ENCODE measurements at places on chromosomes 7 and 10. TPM values are rescaled to one million over a fixed set of nuclear protein-coding genes. Genes with fewer than 3 reads are reported as not detected.

Gene CEP55
- 14.8 TPM for polyA plus RNA-seq

Gene GARIN1A
- polyA plus RNA-seq = 4.8 TPM

Gene PRKCQ
- polyA plus RNA-seq = 17.1 TPM

Gene AGAP5
- 8.1 TPM for polyA plus RNA-seq

- DNase-seq = no peak
Measured at GRCh38 chr7:116918704-116919103, 34.6 kb upstream of the ST7 start.

DNA sequence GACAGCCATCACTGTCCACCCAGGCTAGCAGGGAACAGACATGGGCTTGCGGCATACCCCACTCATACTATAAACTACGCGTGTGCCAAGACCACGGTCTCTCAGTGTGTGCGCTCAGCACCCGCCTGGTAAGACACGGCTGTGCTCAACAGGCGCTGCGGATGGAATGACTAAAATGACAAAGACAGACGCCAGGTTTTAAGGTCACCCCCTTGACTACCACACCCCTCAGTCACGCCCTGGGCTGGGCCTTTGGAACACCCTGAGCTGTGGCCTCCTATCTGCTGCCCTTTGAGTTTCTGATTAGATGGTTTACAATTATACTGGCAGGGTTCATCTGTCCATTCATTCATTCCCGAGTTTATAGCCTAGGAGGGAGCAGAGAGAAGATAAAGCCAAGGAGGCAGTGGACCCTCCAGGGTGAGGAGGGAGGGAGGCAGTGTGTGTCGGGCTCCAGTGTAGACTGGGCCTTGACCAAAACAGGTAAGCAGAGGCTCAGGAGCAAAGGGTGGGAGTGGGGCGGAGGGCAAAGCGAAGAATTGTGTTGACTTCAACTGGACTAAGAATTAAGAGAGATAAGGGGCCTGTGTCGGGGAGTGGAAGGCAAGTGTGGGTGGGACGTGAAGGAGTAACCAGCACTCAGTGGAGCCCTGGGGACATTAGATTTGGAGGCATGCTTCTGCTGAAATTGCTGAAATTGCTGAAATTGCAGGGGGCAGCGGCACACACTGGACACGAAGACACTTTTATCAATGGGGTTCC lies 35.0 kb downstream of the TNS3 start:
- no peak for DNase-seq

DNA sequence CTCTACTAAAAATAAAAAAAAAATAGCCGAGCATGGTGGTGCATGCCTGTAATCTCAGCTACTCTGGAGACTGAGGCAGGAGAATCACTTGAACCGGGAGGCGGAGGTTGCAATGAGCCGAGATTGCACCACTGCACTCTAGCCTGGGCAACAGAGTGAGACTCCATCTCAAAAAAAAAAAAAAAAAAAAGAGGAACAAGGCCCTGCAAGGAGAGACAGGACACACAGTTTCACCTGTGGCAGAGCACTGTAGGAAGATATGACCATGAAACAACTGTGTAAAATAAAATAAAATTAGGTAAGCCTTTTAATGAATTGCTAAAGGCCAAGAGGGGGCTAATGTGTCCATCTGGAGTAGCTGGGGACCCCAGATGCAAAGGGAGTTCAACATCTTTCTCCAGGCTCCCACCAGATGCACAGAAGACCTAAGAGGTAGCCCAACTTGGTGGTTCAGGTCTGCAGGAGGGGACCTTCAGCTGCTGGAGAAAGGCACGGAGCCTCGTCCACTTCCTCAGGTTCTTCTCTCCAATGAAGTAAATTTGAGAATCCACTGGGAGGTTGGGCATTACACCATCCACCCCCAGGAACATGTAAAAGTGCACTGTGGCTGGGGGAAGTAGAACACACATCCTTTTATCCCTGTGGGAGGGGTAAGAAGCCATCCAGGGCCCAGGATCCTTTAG lies 12.7 kb downstream of the PPIF start:
- no peak for DNase-seq

DNA sequence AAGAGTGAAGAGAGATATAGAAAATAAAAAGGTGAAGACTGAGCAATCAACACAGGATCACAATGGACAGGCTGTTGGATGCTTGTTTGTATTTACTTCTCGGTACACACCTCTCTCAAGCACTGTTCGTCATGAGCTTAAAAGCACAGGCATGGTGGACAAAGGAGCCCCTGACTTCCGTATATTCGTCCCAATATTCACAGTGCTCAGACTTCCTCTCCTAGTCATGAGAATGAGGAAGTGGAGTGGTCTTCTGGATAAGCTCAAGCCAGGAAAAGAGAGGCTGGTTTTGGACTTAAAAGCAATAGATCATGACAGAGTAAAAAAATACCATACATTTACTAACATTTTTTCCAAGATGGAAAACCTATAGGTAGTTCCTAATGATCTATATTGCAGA lies 172.5 kb downstream of the SORCS1 start:
- no peak for DNase-seq

DNA sequence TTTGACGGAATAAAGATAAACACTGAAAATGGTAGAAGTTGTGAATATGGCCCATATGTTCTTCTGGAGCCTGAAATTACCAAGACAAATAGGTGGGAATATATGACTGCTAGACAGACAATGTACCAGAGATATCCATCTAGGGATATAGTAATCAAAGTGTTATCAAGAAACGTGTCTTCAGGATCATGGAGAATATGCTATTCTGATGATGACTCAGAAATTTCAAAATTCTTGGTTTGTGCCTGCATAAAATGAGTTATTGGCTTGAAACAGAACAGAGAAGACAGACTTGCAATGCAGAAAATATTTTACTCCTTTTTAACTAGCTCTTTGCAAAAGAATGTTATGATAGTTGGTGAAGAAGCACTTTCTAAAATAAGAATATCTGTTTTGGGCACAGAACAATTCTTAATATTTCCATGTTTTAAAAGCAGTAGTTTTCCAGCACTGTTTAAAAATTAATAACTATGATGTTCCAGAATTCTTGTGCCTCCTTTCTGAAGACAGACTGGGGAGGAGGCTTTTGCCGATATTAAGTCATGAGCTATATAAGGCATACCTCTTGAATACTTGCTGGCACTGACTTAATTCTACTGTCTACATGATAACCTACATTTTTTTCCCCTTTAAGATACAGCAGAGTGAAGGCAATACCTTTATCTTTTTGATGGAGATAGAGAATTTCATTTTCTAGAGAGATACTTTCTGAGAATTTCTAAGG lies 34.4 kb upstream of the CABCOCO1 start:
- no peak for DNase-seq

- DNase-seq = no peak
Measured at GRCh38 chr7:47292832-47293309, 289.0 kb downstream of the TNS3 start.

DNA sequence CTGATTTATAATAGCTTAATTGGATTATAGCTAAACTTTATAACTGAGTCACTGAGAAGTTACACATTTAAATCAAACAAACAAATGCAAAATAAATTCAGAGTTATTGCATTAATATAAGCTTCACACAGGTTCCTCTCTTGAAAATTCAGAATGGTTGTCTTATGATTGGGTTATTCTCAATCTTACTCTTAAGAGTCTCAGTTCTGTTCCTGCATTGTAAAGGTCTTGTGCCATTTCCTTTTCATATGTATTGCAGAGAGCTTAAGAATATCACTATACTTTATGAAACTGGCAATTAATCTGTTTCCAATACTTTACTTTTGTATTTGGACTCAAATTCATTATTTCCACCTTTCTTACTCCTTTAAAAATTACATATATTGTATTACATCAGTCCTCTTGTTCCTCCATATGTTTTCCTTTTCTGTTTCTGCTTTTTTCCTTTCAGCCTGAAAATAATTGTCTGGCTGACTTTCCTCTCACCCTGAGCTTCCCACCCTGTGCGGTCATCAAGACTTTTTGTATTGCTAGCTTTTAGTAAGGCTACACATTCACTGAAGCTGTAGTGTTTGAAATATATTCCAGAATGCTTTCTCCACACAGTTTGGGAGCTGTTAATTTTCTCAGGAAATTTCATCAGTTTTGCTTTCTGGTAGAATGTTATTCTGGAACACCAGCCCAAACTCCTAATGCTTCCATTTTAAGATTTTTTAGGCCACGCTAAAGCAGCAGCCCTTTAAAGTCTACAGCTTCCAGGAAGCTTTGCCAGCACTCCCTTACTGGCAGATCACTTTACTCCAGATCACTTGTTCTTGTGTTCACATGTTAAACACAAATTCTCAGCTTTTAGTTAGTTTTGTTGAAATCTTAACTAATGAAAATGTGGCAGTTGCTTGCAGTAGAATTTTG lies 139.4 kb downstream of the KCND2 start:
- DNase-seq = no peak

- DNase-seq = no peak
Measured at GRCh38 chr10:8431511-8431910, 377.0 kb downstream of the GATA3 start.

All from left renal cortex interstitium (tissue), 4 donors.